ENCODE measurements at places on chromosomes 13 and 19.

GRCh38 chr13:35475212-35475959 is 1.1 kb downstream of the MAB21L1 start:
- DNase-seq: no peak

GRCh38 chr13:79990048-79990447 is 350.9 kb downstream of the SPRY2 start:
- no peak for DNase-seq

DNA sequence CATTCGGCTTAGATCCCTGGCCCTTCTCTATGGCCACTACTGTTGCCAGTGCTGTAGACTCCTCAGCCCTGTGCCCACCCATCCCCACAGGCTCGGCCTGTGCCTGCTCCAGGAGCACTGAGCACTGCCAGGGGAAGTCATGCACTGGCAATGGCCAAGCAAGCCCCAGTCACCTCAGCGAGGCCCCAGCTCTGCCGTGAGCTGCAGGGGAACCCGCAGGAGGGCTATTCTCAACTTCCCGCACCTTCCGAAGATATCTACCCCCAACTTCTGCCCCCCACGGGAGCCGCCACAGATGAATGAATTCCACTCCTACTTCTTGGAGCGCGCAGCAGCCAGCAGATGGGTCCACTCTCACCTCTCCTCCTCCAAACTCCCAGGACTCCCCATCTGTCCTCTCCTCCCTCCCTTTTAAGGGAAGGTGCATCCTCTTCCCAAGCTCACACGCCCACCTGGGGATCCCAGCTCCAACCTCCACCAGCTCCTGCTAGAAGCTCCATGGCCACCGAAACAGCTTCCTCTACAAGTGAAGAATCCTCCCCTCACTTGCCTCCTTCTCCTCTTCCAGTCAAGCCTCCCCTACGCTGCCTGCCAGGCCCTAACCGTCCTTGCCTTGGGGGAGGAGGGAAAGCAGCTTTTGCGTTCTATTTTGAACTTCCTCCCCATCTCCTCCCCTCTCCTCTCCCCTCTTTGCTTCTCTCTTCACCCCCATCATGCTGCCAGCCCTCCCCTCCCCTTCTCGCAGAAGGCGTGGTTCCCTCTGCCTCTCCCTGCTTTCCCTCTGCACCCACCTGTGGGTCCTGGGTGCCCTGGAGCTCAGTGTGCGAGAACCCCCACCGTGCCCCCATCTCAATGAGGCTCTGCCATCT is 52.2 kb downstream of the PEPD start:
- no peak for DNase-seq

DNA sequence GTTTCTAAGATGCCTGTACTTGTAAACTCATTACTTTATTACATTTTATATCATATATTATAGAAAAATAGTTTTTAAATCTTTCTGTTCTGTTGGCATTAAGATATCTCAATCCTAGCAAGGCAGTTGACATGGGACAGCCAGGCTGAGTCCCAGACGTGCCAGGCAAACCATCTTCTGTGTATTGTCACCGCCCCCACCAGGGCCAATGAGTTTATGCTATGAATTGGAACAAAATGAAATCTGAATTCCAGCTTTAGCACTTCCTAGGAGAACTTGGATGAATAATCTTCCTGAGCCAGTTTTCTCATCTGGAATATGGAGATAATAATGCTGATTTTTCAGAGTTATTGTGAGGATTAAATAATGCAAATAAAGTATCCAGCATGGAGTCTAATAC is 79.9 kb upstream of the GSX1 start:
- DNase-seq: no peak

- DNase-seq: no peak
These were observed 14.7 kb downstream of the DGKH start for GRCh38 chr13:42063105-42063504.

- no peak for DNase-seq
These were observed 42.9 kb upstream of the POMP start for GRCh38 chr13:28615916-28616446.

DNA sequence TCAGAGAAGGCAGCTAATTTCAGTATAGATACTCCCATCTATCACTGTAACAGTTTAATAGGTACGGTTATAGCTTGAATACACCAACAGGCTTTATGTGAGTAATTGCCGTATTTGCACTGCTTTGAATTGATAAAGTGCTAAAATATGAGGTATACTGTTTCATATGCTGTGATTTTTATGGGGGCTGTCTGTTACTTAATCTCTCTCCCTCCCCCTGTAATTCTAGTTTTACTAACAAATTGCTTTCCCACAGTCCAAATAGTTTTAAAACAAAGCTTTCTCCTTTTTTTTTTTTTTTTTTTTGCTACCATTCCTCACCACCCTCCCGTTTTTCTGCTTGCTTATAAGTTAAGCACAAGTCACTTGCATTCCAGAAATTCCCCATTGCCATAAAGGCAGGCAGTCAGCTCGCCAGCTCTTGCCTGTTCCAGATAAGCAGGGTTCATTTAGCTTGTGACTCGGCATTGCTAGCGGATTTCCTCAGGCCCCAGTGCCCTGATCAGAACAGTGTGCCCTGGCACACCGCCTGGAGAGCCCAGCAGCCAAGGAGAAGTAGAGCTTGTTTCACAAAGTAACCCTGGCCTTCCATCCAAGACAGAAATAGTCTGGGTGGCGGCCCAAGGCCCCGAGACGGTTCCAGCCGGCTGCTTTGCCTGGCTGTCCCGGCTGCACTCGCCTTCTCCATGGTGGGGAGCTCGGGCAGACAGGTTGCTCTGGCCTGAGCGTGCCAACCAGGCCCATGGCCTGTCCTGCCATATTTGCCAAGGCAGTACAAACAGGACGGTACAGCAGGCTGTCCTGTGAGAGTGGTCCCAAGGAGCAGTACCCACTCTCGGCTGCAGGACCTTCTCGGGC is 43.5 kb upstream of the NPAS1 start:
- peak; percentile 82 for DNase-seq

GRCh38 chr13:99496184-99497142 is 4.8 kb upstream of the TM9SF2 start:
- DNase-seq: peak; percentile 66

- no peak for DNase-seq
These were observed 110.6 kb downstream of the STARD13 start for GRCh38 chr13:33174931-33175330.

DNA sequence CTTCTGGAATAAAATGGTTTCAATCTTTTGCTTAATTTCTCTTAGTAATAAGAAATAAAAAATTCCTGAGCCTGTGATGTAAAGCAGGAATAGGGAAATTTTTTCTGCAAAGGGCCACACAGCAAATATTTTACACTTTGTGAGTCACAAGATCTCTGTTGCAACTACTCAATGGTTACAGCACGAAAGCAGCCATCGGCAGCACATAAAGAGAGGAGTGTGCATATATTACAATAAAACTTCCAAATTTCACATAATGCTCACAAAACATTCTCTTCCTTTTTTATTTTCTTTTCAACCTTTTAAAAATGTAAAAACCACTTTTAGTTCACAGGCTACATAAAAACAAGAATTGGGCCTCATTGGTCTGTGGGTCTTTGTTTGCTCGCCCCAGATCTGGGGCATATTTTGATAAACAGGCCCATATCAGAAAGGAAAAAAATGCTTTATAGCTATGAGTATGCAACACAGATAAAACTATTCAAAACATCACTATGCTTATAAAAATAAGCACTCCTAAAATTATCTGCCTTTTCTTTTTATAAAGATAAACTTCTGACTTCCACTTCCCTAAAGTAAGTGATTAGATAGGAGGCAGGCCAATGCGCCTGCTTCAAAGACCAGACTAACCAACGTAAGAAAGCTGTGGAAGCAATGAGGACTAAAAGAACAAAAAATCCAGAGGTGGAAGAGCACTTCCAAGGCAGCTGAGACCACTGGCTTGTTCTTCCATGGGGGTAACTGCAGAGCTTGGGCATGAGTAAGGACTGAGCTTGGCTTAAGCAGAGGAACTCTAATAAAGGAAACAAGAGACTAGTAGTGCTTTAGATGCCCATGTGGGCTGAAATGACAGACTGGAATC is 26.5 kb downstream of the MYCBP2 start:
- peak; percentile 18 for DNase-seq

DNA sequence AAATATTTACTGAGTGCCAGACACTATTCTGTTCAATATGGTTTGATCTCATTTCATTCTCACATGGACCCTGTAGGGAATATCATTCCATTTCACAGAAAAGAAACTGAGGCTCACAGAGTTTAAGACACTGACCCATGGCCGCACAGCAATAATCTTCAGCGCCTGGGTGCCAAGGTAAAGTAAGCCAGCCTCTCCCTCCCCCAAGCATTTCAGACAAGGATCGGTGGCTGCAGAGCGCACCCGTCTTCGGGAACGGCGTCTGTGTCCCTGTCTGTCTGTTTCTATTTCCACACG is 4.3 kb upstream of the PDE4A start:
- DNase-seq: no peak

DNA sequence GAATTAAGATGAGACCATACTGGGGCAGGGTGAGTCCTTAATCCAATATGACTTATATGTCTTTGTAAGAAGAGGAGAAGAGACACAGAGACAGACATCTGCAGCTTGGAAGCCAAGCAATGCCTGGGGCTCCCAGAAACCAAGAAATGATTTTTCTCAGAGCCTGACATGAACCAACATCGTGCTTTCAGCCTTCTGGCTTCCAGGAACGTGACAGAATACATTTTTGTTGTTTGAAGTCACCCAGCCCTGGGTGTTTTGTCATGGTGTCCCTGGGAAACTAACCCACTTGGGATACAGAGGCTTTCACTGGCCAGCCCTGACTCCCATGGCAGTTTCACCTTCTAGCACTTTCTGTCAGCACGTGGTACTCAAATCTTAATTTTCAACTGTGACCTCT is 95.3 kb upstream of the SLC10A2 start:
- no peak for DNase-seq

GRCh38 chr13:42270857-42271215 is 1.1 kb upstream of the AKAP11 start:
- DNase-seq: no peak

DNA sequence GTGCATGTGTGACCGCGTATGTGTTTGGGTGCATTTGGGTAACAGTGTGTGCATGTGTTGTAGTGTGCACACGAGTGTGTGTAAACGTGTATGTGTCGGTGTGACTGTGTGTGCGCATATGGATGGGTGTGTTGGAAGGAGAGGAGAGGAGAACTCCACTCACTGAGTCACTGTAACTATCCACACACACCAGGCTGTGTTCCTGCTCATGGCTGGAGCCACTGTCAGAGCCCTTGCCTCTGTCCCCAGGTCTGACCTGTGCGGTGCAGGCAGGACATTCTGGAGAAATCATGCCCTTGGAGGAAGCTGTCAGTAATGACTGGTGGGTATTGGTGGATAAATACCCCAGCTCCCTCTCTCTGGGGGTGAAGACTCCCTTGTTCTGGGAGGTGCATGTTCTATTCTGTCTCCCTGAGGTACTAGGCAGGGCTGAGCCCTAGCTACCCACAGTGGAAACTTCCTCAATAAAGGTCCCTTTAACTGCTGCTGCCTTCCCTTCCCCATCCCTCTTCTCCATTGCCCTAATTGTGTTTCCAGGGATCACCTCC is 48.4 kb downstream of the CYP4F22 start:
- no peak for DNase-seq

GRCh38 chr13:28485996-28486543 is 8.9 kb downstream of the FLT1 start:
- no peak for DNase-seq

- no peak for DNase-seq
These were observed 23.1 kb upstream of the TNFRSF19 start for GRCh38 chr13:23547000-23547590.

GRCh38 chr19:29537181-29537580 is 11.4 kb downstream of the VSTM2B start:
- no peak for DNase-seq

GRCh38 chr19:55172741-55173140 is 6.3 kb upstream of the DNAAF3 start:
- peak; percentile 68 for DNase-seq

GRCh38 chr13:24651718-24652345 is 28.4 kb upstream of the ATP12A start:
- DNase-seq: no peak

- DNase-seq: no peak
These were observed 1.3 kb downstream of the ZNF780A start for GRCh38 chr19:40089462-40089861.

DNA sequence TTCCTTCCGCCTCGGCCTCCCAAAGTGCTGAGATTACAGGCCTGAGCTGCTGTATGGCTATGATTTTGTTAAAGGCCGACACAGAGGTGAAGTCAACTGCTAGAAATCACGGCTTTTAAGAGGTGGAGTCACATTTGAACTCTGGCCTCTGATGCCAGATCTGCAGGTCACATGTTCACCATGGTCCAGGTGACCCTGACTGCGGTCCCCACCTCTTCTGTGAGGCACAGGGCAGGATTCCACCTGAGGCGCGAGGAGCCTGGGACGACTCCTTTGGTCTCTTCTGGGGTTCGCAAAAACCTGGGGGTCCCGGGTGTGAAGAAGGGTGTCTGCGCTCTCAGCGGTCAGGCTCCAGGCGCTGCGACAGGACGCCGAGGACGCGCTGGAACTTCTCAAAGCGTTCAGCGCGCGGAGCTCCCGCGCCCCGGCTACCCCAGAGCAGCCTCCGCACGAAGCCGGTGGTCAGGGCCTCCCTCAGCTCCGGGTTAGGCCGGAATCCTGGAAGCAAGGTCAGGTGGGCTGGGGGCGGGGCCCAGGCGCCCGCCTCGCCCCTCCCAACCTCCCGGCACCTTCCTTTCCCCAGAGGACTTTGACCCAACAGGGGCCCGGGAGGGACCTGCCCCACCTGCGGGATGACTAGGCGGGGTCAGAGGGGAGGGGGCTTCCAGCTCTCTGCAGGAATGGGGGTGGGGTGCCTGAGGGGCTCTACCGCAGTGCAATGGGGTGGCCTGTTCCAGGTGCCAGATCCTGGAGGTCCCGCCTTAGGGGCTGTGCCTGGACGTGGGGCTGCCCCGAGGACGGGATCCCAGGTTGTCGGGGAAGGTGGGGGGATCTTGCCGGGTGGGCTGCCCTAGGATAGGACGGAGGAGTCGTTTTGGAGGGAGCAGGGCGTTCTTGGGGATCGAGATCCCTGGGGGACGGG is 13.0 kb downstream of the TRIP10 start:
- no peak for DNase-seq

DNA sequence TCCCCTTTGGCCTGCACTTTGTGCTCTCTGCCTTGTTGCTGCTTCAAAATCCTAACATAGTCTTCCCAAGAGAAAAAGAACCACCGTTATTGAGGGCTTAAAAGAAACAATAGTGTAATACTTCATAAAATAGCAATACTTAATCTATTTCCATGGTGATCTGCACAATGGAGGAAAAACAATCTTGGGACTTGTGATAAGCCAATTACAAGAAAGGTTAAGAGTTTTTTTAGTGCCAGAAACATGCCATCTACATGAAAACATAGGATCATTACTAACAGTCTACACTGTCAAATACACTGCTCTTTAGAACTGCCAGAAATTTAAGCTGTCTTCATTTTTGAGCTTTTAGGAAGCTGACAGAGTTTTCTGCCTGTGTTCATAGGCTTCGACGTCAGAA is 54.1 kb upstream of the MAB21L1 start:
- no peak for DNase-seq

All from HS-5 (cell line).